ENCODE measurements at places on chromosomes 12 and 14.

GRCh38 chr12:72622556-72622955 lies 350.4 kb downstream of the TRHDE start:
- no peak for DNase-seq

- no peak for DNase-seq
These were observed 6.2 kb downstream of the LRCOL1 start for GRCh38 chr12:132604151-132604618.

GRCh38 chr12:101594700-101595099 lies at the start of gene MYBPC1:
TSS of gene MYBPC1 (plus strand) at chr12:101594971. CDS start at chr12:101595071, 100 bp downstream.
- no peak for DNase-seq

GRCh38 chr14:71956920-71957563 lies 24.8 kb downstream of the RGS6 start:
- DNase-seq = no peak

DNA sequence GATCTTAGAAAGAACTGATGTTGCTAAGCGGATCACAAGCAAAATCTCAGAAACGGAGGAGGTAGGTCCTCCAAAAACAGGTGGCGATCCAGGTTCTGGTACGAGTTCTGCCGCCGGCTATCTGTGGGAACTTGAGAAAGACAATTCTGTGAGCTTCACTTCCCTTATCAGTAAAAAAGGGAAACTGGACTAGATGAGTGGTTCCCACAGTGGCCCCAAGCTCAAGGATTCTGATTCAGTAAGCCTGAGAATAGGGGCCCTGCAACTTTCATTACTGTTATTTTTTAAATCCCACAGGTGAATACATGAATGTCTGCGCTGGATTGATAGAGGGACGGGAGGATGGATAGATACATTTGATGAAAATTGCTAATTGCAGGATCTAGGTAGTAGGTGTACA lies 160.2 kb downstream of the PPM1H start:
- no peak for DNase-seq

- no peak for DNase-seq
These were observed 30.6 kb downstream of the FAM186A start for GRCh38 chr12:50365709-50366406.

DNA sequence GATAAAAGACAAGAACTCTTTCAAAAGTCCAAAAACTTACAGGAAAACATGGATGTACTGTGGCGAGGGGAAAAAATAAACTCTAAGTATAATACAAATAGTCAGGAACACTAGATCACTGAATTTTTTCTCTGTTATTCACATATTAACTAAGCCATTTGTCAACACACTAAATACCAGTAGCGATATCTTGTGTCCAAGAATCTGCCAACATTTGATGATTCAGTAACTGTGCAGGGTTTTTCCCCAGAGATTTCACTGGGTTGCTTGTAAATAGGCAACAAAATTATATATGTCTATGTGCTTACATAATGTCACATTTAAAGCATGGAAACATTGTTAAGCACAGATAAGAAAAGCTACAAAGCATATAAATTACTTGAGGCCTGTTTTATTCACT lies 205.9 kb downstream of the KIF21A start:
- no peak for DNase-seq

Measured in fibroblast of skin of scalp (primary cell).